ENCODE measurements at places on chromosomes 3 and 15. TPM values are rescaled to one million over a fixed set of nuclear protein-coding genes. Genes with fewer than 3 reads are reported as not detected.

Gene SLC2A2
- total RNA-seq, result not detected

Gene IGF2BP2
- 10.8 TPM for total RNA-seq

Gene PLA2G4E
- total RNA-seq, result not detected

Gene PROS1
- 13.9 TPM for total RNA-seq

Gene FETUB
- total RNA-seq, result not detected

Gene ZPLD1
- total RNA-seq, result not detected

Gene KBTBD13
- not detected for total RNA-seq
